ENCODE measurements at places on chromosomes 6 and 20.
A peak's percentile ranks its signal among the peaks of the same experiment; 100 is the strongest.

GRCh38 chr6:142121342-142121741 is 11.4 kb upstream of the GJE1 start:
- DNase-seq: no peak

GRCh38 chr20:1669304-1669703 is 11.7 kb upstream of the SIRPG start:
- DNase-seq: no peak

DNA sequence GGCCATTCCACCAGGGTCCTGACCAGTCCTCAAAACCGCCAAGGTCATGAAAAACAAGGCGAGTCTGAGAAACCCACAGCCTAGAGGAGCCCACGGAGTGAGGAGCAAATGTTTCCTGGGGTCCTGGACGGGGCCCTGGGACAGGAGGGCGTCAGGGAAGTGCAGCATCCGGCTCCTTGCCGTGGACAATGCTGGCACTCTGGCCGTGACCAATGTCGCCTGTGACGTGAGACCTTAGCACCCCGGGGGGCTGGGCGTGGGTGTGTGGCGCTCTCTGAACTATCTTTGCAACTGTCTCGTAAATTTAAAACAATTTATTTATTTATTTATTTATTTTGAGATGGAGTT is 34.1 kb upstream of the SLCO4A1 start:
- DNase-seq: no peak

DNA sequence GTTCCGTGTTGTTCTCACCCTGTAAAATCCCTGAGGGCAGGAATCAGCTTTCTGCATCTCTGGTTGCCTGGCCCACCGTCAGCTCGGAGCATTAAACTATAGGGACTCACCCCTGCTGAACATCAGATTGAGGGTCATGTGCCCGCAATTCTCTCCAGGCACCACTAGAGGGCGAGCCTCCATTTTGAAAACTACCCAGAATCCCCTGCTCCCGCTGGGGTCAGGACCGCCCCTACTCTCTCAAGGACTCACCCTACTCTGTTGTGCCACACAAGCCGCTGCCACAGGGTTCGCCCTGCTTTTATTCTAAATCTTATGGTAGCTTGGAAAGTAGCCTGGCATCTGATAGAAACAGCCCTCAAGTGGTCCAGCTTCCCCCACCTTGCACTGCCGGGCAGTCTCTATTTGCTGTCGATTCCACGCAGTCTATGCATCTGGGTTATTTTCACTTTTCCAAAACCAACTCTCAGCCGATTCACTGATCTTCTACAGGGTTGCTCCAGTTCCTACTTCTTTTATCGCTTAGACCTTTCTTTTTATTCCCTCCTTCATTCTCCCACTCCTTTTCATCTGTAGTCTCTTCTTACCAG is 244.1 kb upstream of the QKI start:
- peak; percentile 25 for DNase-seq

- peak; percentile 12 for DNase-seq
Measured at GRCh38 chr6:109308018-109308492, 74.2 kb downstream of the CD164 start.

- no peak for DNase-seq
Measured at GRCh38 chr6:147222160-147222838, 18.1 kb downstream of the STXBP5 start.

DNA sequence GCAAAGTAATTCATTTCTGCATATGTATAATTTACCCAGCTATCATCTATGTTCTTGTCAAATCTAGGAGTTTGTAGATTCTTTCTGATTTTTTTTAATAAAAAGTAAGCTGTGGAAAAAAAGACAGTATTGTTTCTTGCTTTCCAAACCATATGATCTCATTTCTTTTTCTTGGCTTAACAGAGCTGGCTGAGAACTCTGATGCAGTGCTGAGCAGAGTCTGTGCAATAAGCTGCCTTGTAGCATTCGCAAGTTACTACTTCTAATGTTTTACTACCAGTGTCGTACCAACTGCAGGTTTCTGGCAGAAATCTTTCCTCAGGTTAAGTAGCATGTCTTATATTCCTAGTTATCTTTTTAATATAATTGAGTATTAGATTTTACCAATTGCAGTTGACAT is 15.6 kb downstream of the RRBP1 start:
- no peak for DNase-seq

DNA sequence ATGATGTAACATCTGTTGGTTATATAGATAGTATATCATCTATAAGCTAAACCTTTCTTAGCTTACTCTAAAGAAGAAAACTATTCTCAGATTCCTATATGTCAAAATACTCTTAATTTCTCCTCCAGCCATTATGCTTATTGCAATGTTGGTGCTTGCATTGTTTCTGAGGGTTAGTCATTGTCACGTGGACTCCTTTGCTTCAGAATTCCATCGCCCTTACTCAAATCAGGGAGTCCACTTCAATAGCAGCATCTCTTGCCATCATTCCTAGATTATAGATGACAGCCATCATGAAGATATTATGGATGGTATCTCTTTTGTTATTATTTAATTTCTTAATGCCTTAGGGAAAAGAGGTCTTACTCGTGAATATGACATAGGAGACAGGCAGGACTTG is 776.1 kb downstream of the TENT5A start:
- no peak for DNase-seq

- no peak for DNase-seq
Measured at GRCh38 chr6:135274561-135275293, 93.6 kb downstream of the MYB start.

DNA sequence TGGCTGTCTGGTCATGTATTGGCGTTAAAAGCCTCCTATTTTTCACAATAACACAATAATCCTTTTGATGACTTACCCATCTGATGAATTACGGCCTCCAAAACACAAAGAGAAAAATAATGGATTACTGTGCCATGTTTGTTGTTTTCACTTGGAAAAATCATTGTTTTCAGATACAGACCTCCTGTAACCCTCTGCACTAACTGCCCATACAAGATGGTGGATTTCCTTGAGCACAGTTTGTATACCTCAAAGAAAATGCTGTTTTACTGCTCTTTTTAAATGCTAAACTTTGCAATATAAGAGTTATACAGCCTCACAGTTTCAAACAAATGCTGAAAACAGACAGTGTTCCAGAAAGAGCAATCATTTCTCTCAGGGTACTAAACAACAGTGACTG is 61.0 kb downstream of the SMLR1 start:
- no peak for DNase-seq

DNA sequence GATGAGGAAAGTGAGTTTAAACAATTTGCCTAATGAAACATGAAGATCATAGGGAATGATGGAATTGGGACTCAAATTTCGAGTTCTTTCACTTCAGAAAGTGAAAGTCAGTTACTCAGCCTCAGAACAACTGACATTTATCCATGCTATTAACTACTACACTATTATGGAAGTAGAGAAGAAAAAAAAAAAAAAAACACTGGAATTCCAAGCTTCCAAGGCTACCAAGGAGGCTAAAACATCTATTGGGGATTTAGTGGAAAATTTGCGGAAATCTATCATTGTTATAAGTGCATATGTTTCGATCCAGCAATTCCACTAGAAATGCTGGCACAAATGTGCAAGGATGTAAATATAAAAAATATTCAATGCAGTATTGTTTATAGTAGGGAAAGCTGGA is 70.4 kb downstream of the TSHZ2 start:
- DNase-seq: no peak

DNA sequence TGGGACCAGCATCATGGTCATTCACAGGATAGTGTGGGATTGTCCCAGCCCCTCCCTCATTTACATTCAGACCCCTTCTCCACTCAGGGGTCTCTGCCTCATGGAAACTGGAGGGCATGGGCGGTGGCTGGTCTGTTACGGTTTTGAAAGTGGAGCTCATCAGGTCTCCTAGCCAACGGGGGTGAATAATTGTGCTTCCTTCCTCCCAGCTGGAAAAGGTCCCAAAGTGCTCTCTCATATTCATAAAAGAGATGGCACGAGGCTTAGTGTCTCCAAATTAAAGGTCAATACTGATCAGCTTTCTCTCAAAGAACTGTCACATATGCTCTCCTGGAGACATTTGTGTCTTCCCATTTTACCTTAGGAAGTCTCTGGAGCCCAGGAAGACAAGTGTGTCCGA is 19.9 kb downstream of the JARID2 start:
- no peak for DNase-seq

GRCh38 chr6:44074439-44074812 is 52.8 kb downstream of the MRPL14 start:
- peak; percentile 65 for DNase-seq

- DNase-seq: no peak
Measured at GRCh38 chr20:41150664-41151063, 13.3 kb downstream of the PLCG1 start.

DNA sequence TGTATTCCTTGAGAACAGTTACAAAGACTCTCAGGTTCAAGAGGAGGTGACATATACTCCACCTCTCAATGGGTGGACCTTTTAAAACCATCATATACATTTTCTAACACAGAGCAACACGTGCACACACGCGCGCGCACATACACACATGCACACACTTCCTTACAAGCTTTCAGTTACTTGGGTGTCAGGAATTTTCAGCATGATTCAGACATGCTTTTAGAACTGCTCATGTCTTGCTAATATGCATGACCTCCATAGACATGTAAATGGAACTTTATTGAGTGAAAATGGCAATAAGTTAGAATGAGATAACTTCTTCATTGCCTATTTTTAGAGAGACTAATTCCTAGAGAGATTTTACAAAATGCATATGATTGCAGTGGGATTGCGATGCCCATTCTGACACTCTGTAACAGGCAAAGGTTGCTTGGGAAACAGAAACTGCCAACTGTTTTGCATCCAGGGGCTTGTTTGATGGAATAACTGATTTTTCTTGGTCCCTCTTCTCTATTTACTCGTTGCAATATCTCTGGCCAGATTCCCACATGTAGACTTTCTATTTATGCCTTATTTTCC is 531.4 kb upstream of the RNF217 start:
- no peak for DNase-seq

GRCh38 chr20:25237610-25238318 is 10.1 kb upstream of the PYGB start:
- DNase-seq: peak; percentile 52

GRCh38 chr20:50163570-50164317 is 10.2 kb upstream of the PEDS1 start:
- no peak for DNase-seq

DNA sequence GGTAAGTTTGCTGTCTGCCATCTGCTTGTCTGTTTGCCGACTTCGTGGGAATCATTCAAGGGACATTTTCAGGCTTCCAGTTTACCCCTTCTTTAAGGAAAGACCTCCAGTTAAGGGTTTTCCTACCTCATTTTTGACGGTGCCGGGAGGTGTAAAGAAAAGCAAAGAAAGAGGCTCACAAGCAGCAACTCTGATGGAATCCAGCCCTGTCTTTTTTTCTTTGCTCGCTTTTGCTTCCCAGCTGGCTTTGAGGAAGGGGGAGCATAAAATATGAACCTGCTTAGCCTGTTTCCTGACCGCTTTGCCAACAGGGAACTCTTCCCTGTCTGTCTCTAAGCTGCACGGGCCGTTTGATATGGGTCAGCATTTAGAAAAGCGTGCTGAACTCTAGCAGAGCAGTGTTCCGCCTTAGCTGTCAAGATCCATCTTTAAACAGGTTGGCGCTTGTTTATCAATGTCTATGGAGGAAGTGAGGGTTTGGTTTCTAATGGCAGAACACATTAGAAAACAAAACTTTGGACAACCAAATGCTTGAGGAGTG is 13.8 kb downstream of the SYTL3 start:
- no peak for DNase-seq

DNA sequence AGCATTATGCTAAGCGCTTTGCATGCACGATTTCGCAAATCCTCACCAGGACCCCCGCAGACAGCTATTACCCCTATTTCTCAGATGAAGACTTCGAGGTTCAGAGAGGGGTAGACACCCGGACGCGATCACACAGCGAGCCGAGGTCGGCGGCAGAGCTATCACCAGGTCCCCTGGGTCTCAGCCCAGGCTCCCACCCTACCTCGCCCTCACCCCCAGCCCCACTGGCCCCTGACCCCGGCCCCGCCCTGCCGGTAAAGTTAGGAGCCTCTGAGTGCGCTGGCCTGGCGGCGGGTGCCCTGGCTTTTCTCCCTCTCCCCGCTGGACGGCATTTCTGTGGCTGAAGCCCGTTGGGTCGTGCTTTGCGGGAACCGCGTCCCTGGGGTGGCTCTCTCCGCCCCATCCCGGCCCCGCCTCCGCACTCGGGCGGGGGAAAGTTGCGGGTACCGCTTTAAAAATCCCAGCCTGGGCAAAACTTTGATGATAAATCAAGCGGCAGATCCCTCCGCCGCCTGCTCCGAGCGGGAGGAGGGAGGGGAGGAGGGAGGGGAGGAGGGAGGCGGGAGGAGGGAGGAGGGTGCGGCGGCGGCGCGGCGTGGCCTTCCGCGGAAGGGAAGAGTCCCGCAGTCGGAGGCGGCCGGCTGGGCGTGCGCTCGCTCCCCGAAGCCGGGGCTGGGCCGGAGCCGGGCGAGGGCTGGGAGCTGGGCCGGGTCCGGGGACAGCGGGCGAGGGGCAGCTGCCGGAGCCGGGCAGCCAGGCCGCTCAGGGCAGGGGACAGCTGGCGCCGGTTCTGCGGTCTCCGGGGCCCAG is at the start of gene VSTM2L:
TSS of gene VSTM2L (plus strand) at position 624 of the 810 bp plus-strand sequence. CDS start 224 bp downstream, outside the sequence.
- DNase-seq: no peak

DNA sequence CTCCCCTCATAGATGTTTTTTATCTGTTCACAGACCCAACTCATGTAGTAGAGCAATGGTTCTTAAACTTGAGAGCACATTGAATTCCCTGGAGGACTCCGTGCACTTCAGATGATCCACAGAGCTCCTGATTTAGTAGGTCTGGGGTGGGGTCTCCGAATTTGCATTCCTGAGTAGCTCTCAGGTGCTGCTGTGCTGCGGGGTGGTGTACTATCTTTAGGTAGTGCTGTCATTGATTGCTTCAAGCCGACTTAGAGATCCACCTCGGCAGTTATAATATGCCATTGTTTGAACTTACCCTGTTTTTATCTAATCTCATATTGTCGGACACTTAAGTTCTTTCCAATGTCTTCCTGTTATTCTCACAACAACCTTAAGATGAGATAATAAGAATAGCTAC is 45.0 kb downstream of the BMP2 start:
- no peak for DNase-seq

- no peak for DNase-seq
Measured at GRCh38 chr6:123520217-123520616, 116.5 kb downstream of the TRDN start.

GRCh38 chr20:34582911-34583310 is 24.4 kb downstream of the MAP1LC3A start:
- no peak for DNase-seq

DNA sequence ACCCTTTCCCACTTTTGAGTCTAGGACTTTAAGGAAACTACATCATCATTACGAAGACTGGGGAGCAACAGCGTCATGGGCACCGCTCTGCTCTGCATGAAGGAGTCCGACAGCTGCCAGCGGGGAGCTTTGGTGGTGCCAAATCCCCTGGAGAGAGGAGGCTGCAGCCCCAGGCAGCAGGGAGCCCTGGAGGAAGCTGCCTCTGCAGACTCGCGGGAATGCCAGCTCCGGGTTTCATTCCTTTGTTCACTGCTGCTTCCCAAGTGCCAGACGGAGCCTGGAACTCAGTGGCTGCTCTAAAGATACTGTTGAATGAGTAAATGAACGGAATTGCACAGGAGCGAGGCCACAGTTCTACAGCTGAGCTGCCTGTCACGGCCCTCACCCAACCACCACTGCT is 196.5 kb upstream of the THBS2 start:
- DNase-seq: no peak

All from stimulated activated CD4-positive, alpha-beta T cell treated with anti-CD3 and anti-CD28 coated beads, Interleukin-2, amount 100 ng/mL, for 48 hours (primary cell).